ENCODE measurements at places on chromosomes 4 and X. TPM values are rescaled to one million over a fixed set of nuclear protein-coding genes. Genes with fewer than 3 reads are reported as not detected.

Gene APBB2
- total RNA-seq = 1.6 TPM

Gene ELOVL6
- total RNA-seq = 8.9 TPM

Gene DCLK2
- not detected for total RNA-seq

Gene AMTN
- total RNA-seq = not detected

Gene KCNIP4
- not detected for total RNA-seq

Gene PKD2
- 2.0 TPM for total RNA-seq

Gene PHEX
- 1.5 TPM for total RNA-seq

Gene SOX3
- total RNA-seq = not detected

Gene KLB
- not detected for total RNA-seq

Gene FAAH2
- 1.5 TPM for total RNA-seq

Gene SPANXC
- not detected for total RNA-seq

Gene TECRL
- total RNA-seq = not detected

Gene FGFBP2
- 5.6 TPM for total RNA-seq

Gene ATP1B4
- total RNA-seq = not detected

Gene SAGE1
- total RNA-seq = not detected

Gene GCNA
- total RNA-seq = 4.1 TPM

Gene RLIM
- 58.6 TPM for total RNA-seq

Gene GPR143
- total RNA-seq = not detected

Gene FABP2
- total RNA-seq = not detected

Gene COX7B2
- total RNA-seq = not detected

Gene CHST7
- 2.0 TPM for total RNA-seq

Gene ALAS2
- not detected for total RNA-seq

Gene GATA1
- 0.25 TPM for total RNA-seq

Gene GRIA2
- not detected for total RNA-seq

Gene GAGE13
- total RNA-seq = not detected

Measured in activated naive CD4-positive, alpha-beta T cell treated with anti-CD3 and anti-CD28 coated beads, Interleukin-2, amount 50 U/mL, for 72 hours (primary cell).